ENCODE measurements at places on chromosomes 16 and 17.
A peak's percentile ranks its signal among the peaks of the same experiment; 100 is the strongest.

DNA sequence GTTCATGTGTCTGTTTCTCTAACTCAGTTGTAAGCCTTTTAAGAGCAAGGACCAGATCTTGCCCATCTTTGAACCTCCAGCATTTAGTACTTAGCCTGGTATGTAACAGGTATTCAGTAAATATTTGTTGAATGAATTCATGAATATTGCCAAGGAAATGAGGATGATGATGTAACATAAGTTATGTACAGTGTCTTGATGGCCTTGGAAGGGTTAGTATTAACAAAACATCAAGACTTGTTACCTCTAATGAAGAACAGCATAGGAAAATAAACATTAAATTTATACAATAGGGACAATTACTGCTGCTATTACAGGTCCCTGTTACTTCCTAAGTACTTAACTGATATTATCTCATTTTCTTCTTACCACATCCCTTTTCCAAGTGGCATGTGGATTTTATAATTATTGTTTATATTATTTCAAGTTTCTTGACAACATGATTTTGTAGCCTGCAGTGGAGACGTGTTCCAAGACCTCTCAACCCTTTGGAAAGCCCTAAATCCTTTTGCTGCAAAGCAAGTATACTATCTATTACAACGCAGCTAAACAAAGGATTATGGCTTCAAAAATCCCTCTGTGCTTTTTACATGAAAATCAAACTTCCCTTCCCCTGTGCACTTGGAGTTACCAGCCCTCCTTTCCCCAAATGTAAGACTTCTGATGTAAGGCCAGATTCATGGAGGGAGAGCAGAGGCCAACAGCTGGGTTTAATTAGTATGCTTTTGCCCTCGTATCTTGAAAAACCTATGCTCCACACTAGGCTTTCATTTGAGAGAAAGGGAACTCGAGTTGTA lies 77.4 kb upstream of the SMIM36 start:
- no peak for DNase-seq

DNA sequence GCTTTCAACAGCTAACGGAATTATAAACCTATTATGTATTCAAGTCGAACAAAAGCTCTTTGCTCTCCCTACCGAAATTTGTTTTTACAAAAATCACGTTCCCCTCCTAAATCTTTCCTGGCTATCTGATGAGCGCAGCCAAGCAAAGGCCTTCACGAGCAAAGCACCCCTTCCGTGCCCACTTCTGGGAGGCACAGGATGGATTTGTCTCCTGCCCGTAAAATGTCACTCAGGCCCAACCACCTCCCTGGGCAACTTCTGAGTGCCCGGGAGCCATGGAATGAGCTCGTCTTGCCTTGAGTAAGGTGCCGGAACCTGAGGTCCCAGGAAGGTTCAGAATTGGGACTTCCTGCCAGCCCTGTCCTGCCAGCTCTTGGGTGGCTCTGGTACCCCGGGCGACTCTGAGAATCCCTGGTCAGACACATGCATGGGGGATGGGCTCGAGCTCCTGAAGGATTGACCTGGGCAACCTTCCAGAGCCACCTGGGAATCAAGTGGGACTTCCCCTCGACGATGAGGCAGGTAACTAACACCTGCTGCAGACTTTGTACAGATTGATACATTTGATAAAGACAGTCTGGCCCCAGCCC lies 19.8 kb downstream of the SLC7A5 start:
- DNase-seq = no peak

GRCh38 chr17:74334393-74335039 lies 8.5 kb downstream of the KIF19 start:
- no peak for DNase-seq

DNA sequence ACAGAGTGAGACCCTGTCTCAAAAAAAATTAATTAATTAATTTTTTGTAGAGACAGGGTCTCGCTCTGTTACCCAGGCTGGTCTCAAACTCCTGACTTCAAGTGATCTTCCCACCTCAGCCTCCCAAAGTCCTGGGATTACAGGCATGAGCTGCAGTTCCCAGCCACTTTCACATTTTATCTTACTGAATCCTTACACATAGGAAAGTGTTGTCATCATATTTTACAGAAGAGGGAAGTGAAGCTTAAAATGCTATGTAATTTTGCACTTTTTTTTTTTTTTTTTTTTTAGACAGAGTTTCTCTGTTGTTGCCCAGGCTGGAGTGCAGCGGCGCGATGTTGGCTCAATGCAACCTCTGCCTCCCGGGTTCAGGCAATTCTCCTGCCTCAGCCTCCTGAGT lies 21.1 kb upstream of the ZNF629 start:
- no peak for DNase-seq

GRCh38 chr17:3009411-3009920 lies 53.9 kb downstream of the OR1D5 start:
- DNase-seq = no peak

GRCh38 chr16:2603165-2604015 lies 65.6 kb downstream of the PDPK1 start:
- DNase-seq = peak; percentile 72

GRCh38 chr16:3131755-3132377 lies 3.0 kb upstream of the ZNF213 start:
- DNase-seq = peak; percentile 30

GRCh38 chr16:52690468-52690867 lies 143.5 kb upstream of the TOX3 start:
- no peak for DNase-seq

GRCh38 chr17:17635126-17635525 lies 43.6 kb upstream of the PEMT start:
- DNase-seq = no peak

DNA sequence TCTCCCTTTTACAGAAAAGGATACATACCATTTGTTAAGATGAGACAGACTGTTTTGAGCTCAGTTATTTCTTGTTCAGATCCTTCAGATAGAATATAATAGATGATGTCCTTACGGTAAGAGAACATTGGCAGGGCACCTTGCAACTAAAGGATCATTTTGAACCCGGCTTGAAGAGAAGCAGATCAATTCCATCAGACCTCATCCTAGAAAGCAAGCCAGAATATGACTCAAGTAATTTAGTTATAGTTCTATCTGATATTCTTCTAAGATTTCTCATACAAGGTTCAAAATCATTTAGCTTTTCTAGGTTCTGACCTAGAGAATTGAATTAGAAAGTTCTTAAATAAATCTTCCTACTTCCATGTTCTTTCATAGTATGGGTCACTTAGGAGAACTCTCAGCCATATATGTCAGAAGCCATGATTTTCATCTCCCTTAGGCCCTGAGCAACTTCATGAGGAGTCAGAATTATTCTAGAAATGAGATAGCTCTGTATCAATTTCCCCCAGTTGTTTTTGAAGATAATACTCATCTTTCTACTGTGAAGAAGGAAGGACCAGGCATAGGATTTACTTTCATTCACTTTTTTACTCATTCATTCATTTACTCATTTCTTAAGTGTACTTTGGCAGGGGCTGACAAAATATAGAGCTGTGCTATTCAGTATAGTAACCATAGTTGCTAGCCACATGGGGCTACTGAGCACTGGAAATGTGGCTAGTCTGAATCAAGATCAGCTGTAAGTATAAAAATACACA lies 2.5 kb upstream of the CMTM1 start:
- DNase-seq = no peak

GRCh38 chr16:64996641-64997040 lies 125.2 kb downstream of the CDH11 start:
- no peak for DNase-seq

DNA sequence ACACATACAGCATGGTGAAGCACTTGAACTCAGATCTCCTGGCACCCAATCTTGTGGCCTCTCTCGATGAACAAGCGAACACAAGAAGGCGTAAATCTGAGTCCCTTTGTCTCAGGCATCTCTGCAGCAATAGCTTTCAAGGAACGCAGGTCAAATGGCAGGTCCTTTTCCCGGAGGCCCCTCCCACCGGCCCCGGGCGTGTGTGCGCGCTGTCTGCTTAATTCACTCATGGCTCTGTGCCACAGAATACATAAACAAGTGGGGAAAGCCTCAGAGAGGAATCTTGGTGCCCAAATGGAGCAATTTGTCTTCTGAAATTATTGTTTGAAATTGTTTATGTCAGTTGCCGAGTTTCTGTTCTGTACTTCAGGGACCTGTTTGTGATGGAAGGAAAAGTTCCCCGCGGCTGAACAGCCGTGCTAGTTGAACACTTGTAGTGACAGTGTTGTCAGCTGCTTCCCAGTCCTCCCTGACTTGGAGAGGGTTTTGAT lies 14.8 kb downstream of the MYOCD start:
- no peak for DNase-seq

GRCh38 chr16:61179561-61179960 lies 856.7 kb downstream of the CDH8 start:
- no peak for DNase-seq

DNA sequence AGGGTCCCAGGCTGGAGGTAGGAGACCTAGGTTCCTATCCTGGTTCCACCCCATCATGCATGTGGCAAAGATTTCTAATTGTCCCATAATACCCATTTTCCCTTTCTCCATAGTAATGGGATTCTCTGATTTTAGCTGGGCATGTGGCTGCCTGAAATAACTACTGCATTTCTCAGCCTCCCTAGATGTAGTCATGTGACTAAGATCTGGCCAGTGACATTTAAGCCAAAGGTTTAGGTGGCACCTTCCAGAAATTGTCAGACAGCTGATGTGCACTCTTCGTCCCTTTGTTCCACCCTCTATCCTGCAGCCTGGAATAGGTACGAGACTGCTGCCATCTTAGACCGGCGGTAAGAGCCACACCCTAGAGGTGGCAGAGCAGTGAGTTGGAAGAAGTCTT lies 8.2 kb downstream of the NXPH3 start:
- DNase-seq = no peak

- DNase-seq = no peak
Measured at GRCh38 chr16:51359141-51359955, 208.3 kb upstream of the SALL1 start.

All from activated T-helper 2 cell treated with anti-CD3 and anti-CD28 coated beads, Interferon-gamma antibody, Interleukin-2, Interleukin-4, amounts not matched to agents 10 μg/mL and 5 μg/mL and 100 μg/mL, durations not matched to agents 14 hours and 24 hours and 36 hours (primary cell).